ENCODE measurements at places on chromosomes 5 and 9.

GRCh38 chr5:168724227-168724626, 145.1 kb upstream of the PANK3 start:
- no peak for DNase-seq

- no peak for DNase-seq
Measured at GRCh38 chr9:6052293-6052919, 37.0 kb upstream of the RANBP6 start.

GRCh38 chr9:96130970-96131369, 171.0 kb downstream of the HSD17B3 start:
- no peak for DNase-seq

GRCh38 chr9:120619751-120620655, 40.0 kb upstream of the CDK5RAP2 start:
- DNase-seq = peak; percentile 39

DNA sequence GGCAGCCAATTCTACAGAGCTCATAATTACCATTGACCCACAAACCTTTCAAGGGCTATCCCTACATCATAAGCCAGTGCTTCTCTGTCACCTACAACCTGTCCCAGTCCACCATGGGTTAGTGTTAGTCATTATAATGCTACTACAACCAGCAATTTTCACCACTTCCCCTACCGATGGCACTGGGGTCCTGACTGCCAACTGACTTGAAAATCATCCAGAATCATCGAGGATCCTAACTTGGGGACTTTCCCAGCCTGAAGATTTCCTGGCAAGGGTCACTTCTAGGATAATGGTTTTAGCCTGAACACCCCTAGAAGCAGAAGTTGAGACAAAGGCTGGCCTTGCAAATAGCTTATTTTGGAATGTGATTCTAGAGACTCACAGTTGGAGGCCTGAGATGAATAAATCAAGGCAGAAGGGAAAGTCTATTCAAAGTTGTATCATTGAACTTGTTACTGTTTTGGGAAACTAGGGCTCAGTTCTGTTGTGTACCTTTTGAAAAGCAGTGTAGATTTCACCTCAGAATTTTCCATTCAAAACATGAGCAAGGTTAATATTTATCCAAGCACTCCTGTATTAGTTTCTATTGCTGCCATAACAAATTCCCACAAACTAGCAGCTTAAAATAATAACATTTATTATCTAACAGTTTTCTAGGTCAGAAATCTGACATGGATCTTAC, 633.0 kb downstream of the LRRC70 start:
- no peak for DNase-seq

GRCh38 chr9:116900543-116900942, 213.4 kb downstream of the TRIM32 start:
- no peak for DNase-seq

GRCh38 chr9:21070171-21070571, 7.6 kb downstream of the IFNB1 start:
- no peak for DNase-seq

- DNase-seq = no peak
Measured at GRCh38 chr9:93166699-93167098, 17.2 kb upstream of the WNK2 start.

DNA sequence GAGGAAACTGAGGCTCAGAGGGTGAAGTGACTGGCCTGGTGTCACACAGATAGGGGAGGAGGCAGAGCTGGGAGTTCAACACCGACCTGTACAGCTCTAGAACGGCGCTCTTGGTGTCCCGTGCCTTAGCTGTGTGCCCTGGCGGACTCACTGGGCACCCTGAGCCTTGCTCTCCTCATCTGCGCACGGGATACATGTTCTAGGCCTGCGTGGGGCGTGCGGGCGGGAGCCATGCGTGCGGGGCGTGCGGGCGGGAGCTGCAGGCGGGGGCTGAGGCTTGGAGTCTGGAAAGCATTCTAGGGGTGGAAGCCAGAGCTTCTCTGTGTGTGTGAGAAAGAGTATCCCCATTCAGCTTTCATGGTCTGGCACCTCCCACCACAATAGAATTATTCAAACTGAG, 165.3 kb downstream of the GAPVD1 start:
- no peak for DNase-seq

DNA sequence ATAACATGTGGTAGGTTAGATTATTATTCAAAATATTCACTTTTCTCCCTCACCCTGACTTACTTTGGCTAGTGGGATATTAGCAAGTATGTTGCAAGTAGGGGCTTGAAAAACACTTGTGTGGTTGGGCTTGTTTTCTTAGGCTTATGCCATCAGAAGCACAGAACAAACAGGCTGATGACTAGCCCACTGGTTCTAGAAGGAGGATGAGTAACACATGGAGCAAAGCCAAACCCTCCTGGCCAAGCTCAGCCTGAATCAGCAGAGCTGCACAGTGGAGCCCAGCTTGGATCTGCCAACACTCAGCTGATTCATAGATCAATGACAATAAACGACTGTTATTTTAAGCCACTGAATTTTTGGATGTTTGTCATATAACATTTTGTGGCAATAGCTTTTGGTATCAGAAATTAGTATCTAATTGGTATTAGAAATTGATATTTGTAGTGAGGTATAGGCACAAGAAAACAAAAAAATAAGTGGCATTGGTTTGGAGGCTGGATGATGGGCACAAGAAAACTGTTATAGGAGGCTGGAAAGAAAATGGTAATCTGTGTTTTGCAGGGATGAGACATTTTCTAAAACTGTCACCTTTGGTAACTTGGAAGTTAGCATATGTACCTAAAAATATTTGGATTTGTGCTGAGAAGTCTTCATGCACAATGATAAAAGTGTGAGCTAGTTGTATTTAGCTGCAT, 46.1 kb upstream of the ZBED3 start:
- no peak for DNase-seq

GRCh38 chr9:117303643-117304230, 111.1 kb downstream of the ASTN2 start:
- DNase-seq = no peak

DNA sequence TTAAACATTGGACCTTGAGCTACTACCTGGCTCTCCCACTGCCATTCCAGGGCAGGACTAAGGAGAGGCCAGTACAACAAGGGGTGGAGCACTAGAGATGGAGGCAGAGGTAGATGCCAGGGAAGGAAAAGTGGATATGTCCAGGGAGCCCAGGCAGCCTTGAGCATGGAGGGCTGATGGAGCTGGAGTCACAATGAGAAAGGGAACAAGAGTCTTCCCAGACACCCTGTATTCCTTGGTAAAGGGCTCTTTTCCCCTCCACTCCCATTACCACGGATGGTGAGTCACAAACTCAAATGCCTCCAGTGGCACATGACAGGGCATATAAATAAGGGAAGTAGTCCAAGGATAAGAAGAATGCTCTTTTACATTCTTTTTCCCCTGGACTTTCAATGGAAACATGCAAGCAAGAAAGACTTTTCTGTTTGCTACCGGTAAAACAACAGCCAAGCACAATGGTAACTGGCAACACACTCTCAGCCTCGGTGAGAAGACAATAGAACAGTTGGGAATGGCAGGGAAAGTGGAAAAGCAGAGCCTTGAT, 16.7 kb downstream of the ERAP1 start:
- DNase-seq = no peak

- no peak for DNase-seq
Measured at GRCh38 chr5:10836986-10837385, 76.0 kb upstream of the DAP start.

DNA sequence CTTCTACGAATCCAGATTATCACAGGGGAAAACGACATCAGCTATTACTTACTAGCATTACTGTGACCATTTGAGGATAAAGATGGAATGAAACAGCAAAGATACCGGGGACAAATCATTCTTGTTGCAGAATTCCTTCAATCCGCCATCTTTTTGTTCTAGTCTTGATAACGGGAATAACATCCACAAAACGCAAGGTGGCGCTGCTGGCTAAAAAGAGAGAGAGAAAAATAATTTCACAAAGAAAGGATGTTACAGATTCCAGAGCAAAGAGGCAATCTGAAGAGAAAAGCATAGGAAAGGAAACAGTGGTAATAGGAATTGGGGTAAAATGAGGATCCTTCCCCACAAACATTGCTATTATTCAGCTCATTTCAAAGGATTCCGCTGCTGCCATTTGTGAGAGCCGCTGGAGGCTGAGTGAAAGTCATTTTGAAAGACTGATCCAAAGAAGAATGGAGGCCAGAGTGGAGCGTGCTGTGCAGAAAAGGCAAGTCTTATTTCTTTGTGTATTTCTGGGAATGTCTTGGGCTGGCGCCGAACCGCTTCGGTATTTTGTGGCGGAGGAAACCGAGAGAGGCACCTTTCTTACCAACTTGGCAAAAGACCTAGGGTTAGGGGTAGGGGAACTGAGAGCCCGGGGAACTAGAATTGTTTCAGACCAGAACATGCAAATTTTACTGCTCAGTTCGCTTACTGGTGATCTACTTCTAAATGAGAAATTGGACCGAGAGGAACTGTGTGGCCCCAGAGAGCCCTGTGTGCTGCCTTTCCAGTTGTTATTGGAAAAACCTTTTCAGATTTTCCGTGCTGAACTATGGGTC, at the start of gene PCDHB7:
Gene PCDHB7, plus strand, starts transcription at position 264 of the 824 bp plus-strand sequence. Its CDS starts 192 bp downstream, at position 456.
- no peak for DNase-seq

DNA sequence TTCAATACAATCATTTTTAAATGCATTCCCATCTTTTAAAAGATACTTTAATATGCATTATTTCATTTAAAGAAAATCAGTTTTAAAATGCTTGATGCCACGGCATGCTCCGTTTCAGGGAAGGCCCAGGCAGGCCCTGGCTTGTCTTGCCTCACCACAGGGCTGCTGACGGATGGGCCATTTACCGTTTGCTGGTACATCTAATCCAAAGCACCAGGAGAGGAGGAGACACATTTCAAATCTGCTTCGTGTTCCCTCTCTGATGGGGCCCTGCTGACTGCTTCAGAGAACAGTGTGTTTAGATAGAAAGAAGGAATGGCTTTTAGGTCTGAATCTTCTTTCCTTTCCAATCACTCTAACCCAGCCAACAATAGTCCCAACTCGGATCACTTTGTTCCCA, 185.2 kb downstream of the DCP2 start:
- no peak for DNase-seq

- DNase-seq = no peak
Measured at GRCh38 chr5:75322066-75322465, 15.0 kb upstream of the HMGCR start.

DNA sequence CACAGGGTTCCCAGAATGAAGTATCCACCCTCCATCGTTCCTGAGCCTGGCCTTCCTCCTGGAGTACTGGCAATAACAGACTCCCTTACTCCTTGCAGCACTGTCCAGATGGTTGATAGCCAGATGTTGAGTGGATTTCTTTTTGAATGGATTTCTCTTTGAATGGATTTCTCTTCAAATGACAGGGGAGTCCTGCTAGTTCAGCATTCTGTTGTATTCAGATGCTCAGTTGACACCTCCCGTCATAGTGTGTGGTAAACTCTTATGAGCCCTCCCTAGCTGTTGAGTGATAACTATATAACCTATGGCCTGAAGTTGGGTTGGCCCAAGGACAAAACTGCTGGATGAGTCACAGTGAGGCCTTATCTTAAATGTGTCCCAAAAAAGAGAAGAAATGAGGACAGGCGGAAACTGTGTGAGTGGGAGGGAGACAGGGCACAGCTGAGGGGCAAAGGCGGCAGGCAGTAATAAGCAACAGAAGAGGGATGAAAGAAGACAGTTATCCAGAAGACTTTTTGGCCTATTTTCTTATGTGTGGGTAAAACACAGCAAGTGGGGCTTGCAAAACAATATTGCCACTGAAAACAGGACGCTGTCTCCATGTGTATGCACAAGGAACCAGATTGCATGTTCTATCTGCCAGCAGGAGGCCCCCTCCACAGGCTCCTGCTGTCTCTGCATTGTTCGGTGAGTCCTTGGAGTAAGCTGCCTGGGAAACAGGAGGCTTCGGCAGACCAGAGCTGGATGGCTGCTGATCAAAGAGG, 209.5 kb upstream of the S1PR3 start:
- DNase-seq = no peak

GRCh38 chr5:106822851-106823250, 847.9 kb downstream of the EFNA5 start:
- no peak for DNase-seq

DNA sequence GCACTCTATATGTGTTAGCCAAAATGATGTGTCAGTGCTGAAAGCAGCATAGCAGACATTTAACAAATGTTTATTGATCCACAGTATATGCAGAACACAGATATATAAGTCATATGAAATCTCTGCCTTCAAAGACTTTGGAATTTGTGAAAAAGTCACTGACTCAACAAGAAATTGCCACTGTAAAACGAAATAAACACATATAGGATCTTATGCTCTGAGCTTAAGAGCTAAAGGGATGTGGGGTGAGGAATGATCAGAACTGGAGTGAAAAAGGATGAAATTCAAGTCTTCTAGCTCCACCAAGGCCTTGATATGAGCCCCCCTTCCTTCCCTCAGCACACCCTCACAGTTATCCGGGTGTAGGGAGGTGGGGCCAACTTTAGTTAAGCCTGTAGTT, 49.9 kb downstream of the PLAC8L1 start:
- DNase-seq = no peak

DNA sequence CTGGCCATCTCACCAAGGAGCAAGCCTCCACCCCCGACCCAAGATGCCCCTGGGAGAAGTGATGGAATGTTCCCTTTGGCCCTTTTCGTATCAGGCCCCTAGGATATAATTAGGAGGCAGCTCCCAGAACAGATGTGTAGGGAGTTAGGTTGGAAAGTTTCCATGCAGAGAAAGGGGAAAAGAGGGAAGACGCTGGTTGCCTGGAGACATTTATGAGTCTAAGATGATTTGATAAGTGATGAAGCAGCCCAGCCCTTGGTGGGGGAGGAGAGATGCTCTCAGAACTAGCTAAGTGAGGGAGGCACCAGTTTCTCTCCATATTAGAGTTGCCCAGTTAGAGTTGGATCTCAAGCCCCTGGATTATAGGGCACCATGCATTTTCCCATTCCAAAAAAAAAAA, 137.5 kb downstream of the GNA14 start:
- no peak for DNase-seq

DNA sequence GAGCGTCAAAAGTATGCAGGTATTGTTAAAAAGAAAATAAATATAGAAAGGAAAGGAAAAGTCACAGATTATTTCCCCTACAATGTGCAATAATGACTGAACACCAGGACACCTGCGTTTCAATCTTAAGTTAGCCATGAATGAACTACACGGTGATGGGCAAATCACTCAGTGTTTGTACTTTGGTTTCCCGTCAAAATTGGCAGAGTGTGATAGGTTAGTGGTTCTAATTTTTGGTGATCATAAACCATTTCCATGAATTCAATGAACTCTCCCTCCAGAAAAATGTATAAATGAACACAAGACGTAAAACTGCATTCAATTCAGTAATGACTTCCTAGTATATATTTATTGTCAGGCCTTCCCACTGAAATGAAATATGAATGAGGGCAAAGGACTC, 59.0 kb upstream of the ITGA1 start:
- DNase-seq = no peak

GRCh38 chr5:74963407-74963806, 89.0 kb downstream of the GCNT4 start:
- no peak for DNase-seq

- no peak for DNase-seq
Measured at GRCh38 chr9:114460513-114461199, 44.6 kb downstream of the WHRN start.

GRCh38 chr9:76115982-76116646, 225.6 kb downstream of the PCSK5 start:
- no peak for DNase-seq

GRCh38 chr5:6431214-6432195, 17.2 kb upstream of the UBE2QL1 start:
- no peak for DNase-seq

GRCh38 chr5:133635051-133635450, 22.7 kb upstream of the FSTL4 start:
- no peak for DNase-seq
